Body of pancreas (tissue), 4 donors: ENCODE measurements at places on chromosomes 13 and 19. TPM values are rescaled to one million over a fixed set of nuclear protein-coding genes. Genes with fewer than 3 reads are reported as not detected.

- peak overlapping the region; percentile 95 for H3K4me3 ChIP-seq
- peak overlapping the region; percentile 74 for H3K27ac ChIP-seq
- no peaks in the 10 kb centered on the region for H3K36me3 ChIP-seq
These were observed 1.1 kb downstream of the ZNF625 start for GRCh38 chr19:12155324-12155860.

DNA sequence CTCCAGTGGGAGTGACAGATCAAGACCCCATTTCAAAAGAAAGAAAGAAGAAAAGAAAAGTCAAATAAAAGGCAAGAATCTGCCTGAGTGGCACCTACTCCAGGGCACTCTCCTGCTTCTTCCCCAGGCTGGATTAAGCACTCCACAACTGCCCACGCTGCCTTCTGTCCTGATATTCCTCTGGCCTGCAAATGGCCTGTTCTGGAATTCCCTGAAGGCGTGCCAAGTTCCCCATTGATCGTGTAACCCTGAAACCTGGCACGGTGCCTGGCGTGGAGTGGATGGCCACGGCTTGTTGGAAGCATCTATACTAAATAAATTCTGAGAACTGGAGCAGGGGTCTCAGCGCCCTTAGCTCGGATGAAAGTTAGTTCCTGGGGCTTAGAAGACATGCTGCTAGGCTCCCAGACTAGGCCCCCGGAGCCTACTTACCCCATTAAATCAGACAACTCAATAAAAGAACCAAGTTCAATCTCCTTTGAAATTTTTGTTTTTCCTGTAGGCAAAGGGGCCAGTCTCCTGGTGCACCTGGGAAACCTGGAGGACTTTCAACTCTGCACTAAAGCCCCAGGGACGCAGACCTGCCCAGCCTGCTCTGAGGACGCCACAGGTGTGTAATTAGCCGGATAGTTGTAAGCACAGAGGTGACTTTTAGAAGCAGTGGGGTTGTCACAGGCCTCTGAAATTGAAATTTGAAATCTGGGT lies 21.9 kb downstream of the ANKRD27 start:
- peaks cover 18% of the 10 kb centered on the region for H3K4me1 ChIP-seq
- H3K27me3 ChIP-seq, result no peaks in the 10 kb centered on the region
- DNase-seq, result peak; percentile 87

GRCh38 chr13:40275636-40276035 lies 390.8 kb downstream of the FOXO1 start:
- H3K36me3 ChIP-seq, result no peaks in the 10 kb centered on the region
- H3K4me1 ChIP-seq, result peaks cover 20% of the 10 kb centered on the region
- H3K4me3 ChIP-seq, result no peak overlapping the region

GRCh38 chr19:40238775-40239174 lies 12.3 kb upstream of the CCNP start:
- H3K27me3 ChIP-seq, result no peaks in the 10 kb centered on the region
- H3K4me1 ChIP-seq, result no peaks in the 10 kb centered on the region
- no peak overlapping the region for H3K4me3 ChIP-seq
- H3K27ac ChIP-seq, result no peak overlapping the region
- DNase-seq, result no peak

- DNase-seq, result no peak
- H3K27ac ChIP-seq, result no peak overlapping the region
- H3K4me3 ChIP-seq, result no peak overlapping the region
- H3K4me1 ChIP-seq, result peaks cover 8% of the 10 kb centered on the region
- no peaks in the 10 kb centered on the region for H3K27me3 ChIP-seq
- no peaks in the 10 kb centered on the region for H3K36me3 ChIP-seq
These were observed 395.8 kb upstream of the MIR17HG start for GRCh38 chr13:90951663-90952062.

- H3K36me3 ChIP-seq, result peaks cover 12% of the 10 kb centered on the region
- no peak for DNase-seq
- H3K27me3 ChIP-seq, result no peaks in the 10 kb centered on the region
- H3K27ac ChIP-seq, result no peak overlapping the region
- no peak overlapping the region for H3K4me3 ChIP-seq
- H3K4me1 ChIP-seq, result peaks cover 5% of the 10 kb centered on the region
These were observed 59.0 kb downstream of the SMARCA4 start for GRCh38 chr19:11019824-11020223.

DNA sequence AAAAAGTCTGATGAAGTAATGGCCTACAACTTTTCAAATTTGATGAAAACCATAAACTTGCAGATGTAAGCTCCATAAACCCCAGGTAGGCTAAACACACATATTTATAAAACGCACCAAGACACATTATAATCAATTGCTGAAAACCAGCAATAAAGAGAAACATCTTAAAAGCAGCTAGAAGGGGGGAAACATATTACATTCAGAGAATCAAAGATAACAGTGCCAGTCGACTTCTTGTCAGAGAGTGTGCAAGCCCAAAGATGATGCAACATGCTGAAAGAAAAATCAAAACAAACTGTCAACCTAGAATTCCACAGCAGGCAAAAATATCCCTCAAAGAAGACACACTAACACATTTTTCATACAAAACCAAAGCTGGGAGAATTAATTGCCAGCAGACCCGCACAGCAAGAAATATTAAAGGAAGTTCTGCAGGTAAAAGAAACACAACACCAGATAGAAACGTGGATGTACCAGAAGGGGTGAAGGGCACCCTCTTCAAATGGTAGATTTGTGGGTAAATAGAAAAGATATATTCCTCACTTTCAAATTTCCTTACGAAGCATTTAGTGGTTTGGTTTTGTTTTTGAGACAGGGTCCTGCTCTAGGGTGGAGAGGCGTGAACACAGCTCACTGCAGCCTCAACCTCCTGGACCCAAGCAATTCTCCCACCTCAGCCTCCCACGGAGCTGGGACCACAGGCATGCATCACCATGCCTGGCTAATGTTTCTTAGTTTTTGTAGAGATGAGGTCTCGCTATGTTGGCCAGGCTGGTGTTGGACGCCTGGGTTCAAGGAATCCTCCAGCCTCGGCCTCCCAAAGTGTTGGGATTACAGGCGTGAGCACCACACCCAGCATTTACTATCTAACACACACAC lies 16.5 kb upstream of the ATP1A3 start:
- no peak overlapping the region for H3K4me3 ChIP-seq
- DNase-seq, result no peak
- H3K27ac ChIP-seq, result no peak overlapping the region
- H3K4me1 ChIP-seq, result no peaks in the 10 kb centered on the region

DNA sequence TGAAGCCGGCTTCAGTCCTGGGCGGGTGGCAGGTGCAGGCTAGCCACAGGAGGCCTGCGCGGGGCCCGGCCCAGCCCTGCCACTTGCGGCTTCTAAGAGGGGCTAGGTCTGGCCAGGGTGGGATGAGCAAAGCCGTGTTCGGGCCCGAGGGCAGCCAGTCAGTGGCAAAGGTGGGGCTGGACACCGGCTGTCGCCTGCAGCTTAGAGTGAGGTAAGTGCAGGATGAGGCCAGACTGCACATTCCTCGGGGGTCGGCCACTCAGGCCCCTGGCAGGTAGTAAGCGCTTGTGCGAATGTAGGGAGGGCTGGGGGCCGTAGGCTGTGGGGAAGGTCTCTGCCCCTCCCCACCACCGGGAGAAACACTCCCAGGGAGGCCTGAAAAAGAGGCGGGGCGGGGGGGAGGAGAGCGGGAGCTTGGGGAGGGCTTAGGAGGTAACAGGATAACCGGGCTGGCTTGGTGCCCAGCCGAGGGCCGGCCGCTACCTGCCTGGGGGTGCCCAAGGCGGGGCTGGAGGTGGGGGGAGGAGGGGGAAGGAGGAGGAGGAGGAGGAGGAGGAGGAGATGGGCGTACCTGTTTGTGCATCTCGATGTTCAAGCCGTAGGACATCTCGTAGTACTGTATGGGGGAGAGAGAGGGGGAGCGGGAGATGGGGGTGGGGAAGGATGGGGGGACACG lies 6.4 kb downstream of the TLE5 start:
- no peaks in the 10 kb centered on the region for H3K27me3 ChIP-seq
- DNase-seq, result peak; percentile 92
- peaks cover 8% of the 10 kb centered on the region for H3K36me3 ChIP-seq
- peaks cover 65% of the 10 kb centered on the region for H3K4me1 ChIP-seq
- peak overlapping the region; percentile 81 for H3K27ac ChIP-seq

DNA sequence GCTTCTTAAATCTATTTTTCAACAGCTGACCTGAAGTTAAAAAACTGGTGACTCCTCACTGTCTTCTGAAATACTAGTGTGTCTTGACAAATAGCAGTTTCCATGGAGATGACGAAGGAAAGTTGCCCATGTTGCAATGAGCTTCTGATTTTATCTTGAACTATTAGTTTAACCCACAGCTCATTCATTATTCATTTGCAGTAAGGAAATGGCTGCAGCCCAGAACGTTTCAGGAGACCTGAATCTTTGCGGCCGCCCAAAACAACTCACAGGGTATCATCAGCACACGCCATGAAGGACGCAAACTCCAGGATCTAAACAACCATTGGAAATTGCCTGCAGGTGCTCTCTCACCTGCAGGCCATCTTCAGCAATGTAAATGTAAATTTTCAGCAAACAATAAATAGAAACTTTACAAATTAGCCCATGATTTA lies 142.5 kb downstream of the DCLK1 start:
- H3K27me3 ChIP-seq, result no peaks in the 10 kb centered on the region
- no peak for DNase-seq
- H3K27ac ChIP-seq, result no peak overlapping the region
- no peaks in the 10 kb centered on the region for H3K4me1 ChIP-seq
- H3K4me3 ChIP-seq, result no peak overlapping the region

DNA sequence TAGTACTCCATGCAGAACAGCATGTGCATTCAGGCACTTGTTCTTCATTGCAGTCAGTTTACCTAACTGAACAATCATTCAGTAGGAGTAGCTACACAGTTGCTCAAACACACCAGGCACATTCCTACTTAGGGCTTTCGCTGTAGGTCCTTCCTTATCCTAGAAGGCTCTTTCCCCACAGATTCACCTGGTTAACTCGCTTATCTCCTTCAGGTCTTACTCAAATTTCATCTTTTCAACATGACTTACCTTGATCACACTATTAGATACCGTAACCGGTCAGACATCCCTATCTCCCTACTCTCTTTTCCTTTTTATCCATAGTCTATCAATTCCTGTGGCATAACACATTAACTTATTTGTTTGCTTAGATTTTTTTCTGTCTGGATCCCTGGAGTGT lies 14.6 kb downstream of the EDNRB start:
- H3K27me3 ChIP-seq, result no peaks in the 10 kb centered on the region
- H3K27ac ChIP-seq, result no peak overlapping the region
- DNase-seq, result no peak
- no peaks in the 10 kb centered on the region for H3K36me3 ChIP-seq

DNA sequence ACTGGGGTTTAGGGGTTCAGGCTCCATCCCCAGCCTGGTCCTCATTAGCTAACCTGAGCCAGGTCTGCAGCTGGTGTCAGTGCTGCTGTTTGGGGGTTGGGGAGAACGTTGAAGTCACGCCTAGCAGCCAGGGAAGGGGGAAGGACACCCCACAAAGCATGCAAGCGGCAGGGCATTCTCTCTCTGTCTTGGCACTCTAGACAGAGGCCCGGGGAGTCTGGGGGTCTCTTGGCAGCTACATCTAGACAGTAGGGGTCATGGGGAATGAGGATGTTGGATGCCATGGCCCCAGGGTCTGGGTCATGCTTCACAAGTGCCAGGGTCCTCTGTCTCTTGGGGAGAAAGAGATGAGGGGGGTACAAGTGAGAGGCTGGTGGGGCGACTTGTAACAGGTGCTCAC lies 2.6 kb downstream of the ERICH4 start:
- no peak for DNase-seq
- peaks cover 7% of the 10 kb centered on the region for H3K4me1 ChIP-seq
- no peak overlapping the region for H3K27ac ChIP-seq
- H3K27me3 ChIP-seq, result peaks cover 8% of the 10 kb centered on the region

GRCh38 chr13:39881887-39882286 lies 226.4 kb downstream of the COG6 start:
- no peaks in the 10 kb centered on the region for H3K4me1 ChIP-seq
- DNase-seq, result no peak
- no peak overlapping the region for H3K4me3 ChIP-seq
- H3K27ac ChIP-seq, result no peak overlapping the region

GRCh38 chr19:12224676-12225075 lies 61.8 kb downstream of the ZNF136 start:
- H3K4me1 ChIP-seq, result no peaks in the 10 kb centered on the region
- no peak overlapping the region for H3K4me3 ChIP-seq

DNA sequence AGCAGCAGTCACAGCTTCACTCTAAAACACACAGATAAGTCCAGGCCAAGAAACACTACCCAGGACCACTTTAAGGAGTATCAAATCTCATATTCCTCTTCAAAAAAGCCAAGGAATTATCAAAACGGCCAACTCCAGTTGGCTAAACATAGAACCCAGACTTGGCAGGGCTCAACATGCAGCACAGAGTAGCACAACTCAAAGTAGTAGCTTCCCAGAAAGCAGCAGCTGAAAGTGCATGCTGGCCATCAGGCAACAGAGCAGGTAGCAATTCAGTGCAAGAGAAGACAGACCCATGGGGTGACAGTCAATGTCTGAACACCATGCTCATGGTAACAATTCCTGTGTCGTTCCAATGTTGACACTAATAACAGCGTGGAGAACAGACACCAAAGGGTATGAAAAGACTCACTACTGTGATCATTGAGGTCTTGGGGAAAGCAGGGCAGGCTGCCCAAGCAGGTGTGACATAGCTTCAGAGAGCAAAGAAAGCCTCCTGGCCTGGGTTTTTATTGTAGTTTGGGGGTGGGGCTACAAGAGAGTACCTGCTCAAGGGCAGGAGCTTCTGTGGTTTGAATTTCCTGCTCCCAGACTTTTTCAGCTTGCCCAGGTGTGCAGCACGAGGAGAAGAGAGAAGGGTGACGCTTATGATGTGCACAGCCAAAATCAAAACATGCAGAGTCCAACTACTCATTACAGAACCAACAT lies 6.2 kb downstream of the ZNF709 start:
- peaks cover 14% of the 10 kb centered on the region for H3K4me1 ChIP-seq
- no peak for DNase-seq
- no peak overlapping the region for H3K4me3 ChIP-seq

DNA sequence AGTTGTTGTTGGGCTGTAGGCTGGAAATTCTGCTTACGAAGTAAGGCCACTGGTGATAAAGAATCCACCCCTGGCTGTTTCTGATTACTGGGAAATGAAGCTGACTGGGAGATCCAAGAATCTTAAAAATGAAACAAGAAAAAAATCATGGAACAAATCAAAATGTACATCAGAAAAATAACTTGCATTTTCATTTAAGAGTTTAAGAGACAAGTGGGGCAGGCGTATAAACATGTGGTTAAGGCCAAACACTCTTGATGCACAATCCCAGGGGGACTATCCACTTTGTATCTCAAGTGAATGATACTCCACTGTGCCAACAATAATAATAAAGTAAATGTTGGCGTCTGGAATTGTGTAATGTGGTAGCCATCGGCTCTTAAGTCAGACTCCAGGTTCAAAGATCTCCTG lies 24.6 kb downstream of the ZMYM5 start:
- no peaks in the 10 kb centered on the region for H3K36me3 ChIP-seq
- no peak overlapping the region for H3K4me3 ChIP-seq
- no peaks in the 10 kb centered on the region for H3K27me3 ChIP-seq
- H3K27ac ChIP-seq, result no peak overlapping the region

GRCh38 chr13:24745861-24746617 lies 17.9 kb upstream of the RNF17 start:
- H3K36me3 ChIP-seq, result no peaks in the 10 kb centered on the region
- H3K4me1 ChIP-seq, result peaks cover 17% of the 10 kb centered on the region
- no peak for DNase-seq
- H3K4me3 ChIP-seq, result no peak overlapping the region
- H3K27me3 ChIP-seq, result no peaks in the 10 kb centered on the region
- no peak overlapping the region for H3K27ac ChIP-seq

Gene POU2F2
- total RNA-seq, result under 0.01 TPM

Gene CABP5
- total RNA-seq, result not detected

Gene CYP4F8
- total RNA-seq, result 0.26 TPM

Gene TNFSF13B
- total RNA-seq, result 0.52 TPM

Gene SLC25A41
- not detected for total RNA-seq

Gene ZNF723
- total RNA-seq, result not detected

Gene PALM3
- total RNA-seq, result 28.3 TPM

Gene NTN5
- total RNA-seq, result not detected

Gene ZNF28
- total RNA-seq, result 5.3 TPM

Gene VSTM2B
- not detected for total RNA-seq

Gene DCT
- 0.33 TPM for total RNA-seq
